Glomerular endothelial cell (primary cell): ENCODE measurements at places on chromosomes 7 and 10. TPM values are rescaled to one million over a fixed set of nuclear protein-coding genes. Genes with fewer than 3 reads are reported as not detected.

The ZNF107 gene
- total RNA-seq = 2.2 and 5.3 TPM in 2 replicates

The THSD7A gene
- total RNA-seq = 15.5 and 31.6 TPM in 2 replicates

- DNase-seq = no peak
Observed at GRCh38 chr7:45902820-45903219, 14.5 kb downstream of the IGFBP1 start.

GRCh38 chr7:1086588-1087464 is 1.1 kb upstream of the GPER1 start:
- no peak for DNase-seq

DNA sequence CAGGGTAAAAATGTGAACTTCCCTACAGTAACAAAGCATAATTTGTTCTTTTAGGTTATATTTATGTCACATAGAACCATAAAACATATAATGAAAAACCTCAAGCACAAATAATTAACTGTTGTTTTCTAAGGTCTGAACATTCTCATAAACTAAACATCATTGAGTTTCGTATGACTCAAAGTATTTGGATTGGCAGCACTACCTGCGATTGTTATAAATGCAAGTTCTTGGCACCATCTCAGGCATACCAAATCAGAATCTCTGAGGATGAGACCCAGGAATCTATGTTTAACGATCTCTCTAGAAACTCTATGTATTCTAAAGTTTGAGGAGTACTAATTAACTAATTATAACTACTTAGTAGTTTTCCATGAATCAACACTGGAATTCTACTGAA is 22.5 kb downstream of the ORC5 start:
- DNase-seq = no peak

The ZNF117 gene
- 13.6 and 20.4 TPM in 2 replicates for total RNA-seq

The HOXA4 gene
- 3.8 and 6.8 TPM in 2 replicates for total RNA-seq
